ENCODE measurements at places on chromosomes 2 and 18.

- peak; percentile 62 for DNase-seq
These were observed 1.1 kb downstream of the HPCAL1 start for GRCh38 chr2:10303694-10304378.

DNA sequence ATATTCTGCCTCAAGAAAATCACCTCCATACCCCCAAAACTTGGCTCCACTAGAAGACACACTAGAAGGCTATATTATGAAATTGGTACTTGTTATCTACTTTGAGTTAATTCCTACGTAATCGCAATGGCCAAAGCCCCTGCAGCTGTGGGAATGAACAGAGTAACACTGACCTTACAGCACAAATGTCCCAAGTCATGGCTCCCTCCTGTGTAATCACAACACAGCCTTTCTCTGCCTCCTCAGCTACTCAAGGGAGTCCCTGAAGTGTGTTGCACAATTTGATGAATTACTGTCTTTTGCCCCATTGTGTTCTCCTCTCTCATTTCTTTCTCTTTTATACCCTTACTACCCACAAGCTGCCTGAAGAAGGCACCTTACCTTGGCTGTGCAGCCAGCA, 375.2 kb downstream of the ARHGAP15 start:
- DNase-seq = no peak

DNA sequence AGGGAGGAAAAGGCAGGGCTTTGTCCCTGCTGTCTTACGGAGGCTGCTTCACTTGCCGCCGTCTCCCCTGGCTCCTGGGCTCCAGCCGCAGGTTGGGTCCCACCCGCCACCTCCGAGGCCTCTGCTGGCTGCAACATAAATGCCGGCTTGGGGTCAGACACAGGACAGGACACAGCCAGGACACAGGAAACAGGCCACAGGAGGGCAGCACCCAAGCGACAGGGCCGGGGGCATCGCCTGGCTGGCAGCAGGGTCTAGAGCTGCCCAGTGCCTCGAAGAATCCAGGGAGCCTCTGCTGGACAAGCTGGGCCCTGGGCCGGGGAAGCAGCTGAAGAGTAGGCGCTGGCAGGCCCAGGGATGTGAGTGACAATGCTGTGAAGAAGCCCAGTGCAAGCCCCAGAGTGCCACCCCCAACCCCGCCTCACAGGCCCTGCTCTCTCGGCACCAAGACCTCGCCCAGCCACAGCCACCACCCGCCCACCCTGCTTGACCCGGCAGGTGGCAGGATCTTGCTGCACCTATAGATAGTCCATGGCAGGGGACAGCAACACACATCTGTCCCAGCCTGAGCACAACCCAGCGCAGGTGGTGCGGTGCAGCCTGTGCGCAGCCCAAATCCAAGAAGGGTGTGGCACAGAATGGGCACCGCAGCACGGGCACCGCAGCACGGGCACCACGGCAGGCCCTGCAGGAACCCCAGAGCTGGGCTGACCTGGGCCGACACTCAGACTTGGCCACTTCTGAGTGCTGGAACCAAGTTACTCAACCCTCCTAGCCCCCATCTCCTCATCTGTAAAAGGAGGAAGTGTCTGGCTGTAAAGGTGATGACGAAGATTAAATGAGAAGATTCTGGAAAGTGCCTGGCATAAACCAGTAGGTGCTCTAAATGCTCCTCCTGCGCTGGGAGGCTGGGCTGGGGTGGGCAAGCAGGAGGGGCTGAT, 55.6 kb downstream of the BIN1 start:
- no peak for DNase-seq

DNA sequence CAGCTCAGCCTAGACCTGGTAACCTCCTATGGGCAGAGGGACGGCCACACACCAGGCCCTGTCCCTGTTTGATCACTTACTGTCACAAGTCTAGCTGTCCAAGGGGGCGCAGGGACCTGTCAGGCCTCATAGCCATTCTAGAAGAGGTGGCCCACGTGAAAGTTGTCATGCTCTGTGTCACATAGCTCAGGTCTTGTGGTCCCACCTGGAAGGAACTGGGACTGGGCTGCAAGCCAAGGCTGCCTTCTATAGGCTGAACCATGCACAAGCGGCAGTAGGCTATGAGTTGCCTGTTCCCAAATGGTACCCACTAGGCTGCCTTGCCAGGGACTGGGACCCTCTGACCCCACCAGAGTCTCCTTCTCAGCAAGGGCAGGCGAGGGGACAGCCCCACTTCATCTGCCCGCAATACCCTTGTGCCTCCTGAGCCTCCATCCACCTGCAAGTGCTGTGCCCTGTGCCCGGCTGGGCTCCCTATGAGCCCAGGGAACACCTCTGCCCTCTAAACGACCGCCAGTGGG, 177.5 kb downstream of the ANAPC1 start:
- no peak for DNase-seq

- DNase-seq = no peak
These were observed 77.5 kb downstream of the ACSL3 start for GRCh38 chr2:222938327-222938726.

- DNase-seq = no peak
These were observed 60.1 kb upstream of the CHMP1B start for GRCh38 chr18:11791131-11791530.

GRCh38 chr2:135951041-135951583, 34.3 kb downstream of the DARS1 start:
- no peak for DNase-seq

GRCh38 chr2:237726401-237726830, 72.2 kb upstream of the RBM44 start:
- DNase-seq = no peak

- DNase-seq = no peak
These were observed 185.2 kb downstream of the GBX2 start for GRCh38 chr2:235983016-235983415.

GRCh38 chr2:55719852-55720251, 26.2 kb upstream of the PNPT1 start:
- no peak for DNase-seq

GRCh38 chr18:12606592-12607315, 51.2 kb downstream of the SPIRE1 start:
- peak; percentile 37 for DNase-seq

GRCh38 chr18:46334868-46335281, 230.7 kb downstream of the HAUS1 start:
- DNase-seq = no peak

DNA sequence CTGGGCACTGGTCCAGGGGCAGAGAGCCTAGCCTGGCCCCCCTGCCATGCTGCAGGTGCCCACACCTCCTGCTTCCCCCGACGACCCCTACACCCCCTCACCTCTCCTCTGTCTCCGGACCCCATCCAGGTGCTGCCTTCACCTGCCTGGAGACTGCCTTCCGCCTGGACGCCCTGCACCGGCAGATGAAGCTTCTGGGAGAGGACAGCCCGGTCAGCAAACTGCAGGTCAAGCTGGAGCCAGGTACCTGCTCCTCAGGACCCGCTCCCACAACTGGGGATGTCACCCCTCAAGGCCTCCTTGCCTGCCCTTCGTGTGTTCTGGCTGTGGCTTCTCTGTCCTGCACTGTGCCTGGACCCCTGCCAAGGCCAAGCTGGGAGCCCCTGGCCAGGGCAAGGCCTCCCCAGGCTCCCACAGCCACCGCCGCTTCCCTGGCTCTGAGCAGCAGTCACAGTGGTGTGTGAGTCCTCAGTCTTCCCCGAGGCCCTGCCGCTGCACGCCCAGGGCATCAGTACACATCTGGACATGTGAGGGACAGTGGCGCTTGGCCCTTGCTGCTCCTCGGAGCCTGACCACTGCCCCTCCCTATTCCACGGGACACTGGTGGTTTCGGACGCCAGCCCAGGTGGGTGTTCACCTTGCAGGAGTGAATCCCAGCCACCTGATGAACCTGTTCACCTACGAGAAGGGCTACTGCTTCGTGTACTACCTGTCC, 6.3 kb downstream of the RNPEPL1 start:
- no peak for DNase-seq
